Activated T-cell treated with anti-CD3 and anti-CD28 coated beads for 1 hour (primary cell): ENCODE measurements at places on chromosomes 2 and 18.

DNA sequence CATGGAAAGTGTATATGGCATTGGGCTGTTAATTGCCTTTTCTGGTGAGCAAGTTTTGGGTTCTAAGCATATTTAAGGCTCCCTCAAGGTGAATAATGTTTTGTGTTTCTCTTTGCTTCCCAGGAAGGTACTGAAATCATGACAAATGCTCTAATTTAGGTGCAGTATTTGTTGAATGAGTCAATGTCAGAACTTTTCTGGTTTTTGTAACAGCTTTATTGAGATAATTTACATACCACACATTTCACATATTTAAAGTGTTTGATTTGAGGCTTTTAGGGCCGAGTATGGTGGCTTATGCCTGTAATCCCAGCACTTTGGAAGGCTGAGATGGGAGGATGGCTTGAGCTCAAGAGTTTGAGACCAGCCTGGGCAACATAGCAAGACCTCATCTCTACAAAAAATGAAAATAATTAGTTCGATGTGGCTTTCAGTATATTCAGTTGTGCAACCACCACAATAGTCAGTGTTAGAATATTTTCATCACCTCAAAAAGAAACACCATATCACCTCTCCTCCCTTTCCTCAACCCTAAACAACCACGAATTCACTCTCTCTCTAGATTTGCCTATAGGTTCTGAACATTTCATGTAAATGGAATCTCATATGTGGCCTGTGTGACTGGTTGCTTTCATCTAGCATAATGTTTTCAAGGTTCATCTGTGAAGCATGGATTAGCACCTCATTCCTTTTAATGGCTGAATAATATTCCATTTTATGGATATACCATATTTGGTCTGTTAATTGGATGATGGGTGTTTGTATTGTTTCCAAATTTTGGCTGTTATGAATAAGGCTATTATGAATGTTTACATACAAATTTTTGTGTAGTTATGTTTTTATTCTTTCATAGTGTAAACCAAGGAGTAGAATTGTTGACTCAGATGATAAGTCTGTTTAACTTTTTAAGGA is 54.9 kb downstream of the MGAT5 start:
- DNase-seq = no peak

- DNase-seq = no peak
Measured at GRCh38 chr2:179443180-179443579, 178.5 kb upstream of the SESTD1 start.

DNA sequence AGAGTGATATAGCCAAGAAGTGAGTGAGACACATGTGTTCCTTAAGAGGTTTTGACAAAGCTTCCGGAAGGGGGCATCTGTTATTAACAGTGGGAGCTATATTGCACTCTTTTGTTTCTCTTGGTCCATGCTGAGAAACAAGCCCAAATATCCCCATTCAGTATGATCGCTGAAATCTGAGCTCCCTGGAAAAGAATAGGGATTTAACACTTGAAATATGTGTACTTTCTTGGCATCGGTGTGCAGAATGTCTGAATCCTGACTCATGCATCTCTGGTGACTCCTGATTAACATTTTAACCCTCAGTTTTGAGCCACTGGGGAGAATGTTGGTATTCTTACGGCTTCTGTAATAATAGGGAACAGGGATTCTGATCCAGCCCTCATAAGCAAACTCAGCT is 448.1 kb downstream of the TSN start:
- no peak for DNase-seq

DNA sequence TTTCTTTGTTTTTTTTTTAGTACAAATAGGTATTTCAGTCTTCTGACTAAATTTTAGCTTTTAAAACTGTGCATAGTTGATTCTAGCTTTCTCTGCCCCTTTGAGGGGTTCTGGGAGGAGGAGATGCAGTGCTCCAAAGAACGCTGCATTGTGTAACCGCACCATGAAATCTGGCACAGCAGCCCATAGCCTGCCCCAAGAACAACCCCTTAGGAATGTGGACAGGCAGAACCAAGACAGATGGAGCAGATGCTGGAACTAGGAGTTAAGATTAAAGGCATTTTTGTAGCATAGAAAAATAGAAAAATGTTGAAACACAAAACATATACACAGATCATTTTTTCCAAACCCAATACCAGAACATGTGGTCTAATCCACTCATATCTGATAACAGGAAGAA is 187.5 kb downstream of the SCG2 start:
- DNase-seq = no peak

DNA sequence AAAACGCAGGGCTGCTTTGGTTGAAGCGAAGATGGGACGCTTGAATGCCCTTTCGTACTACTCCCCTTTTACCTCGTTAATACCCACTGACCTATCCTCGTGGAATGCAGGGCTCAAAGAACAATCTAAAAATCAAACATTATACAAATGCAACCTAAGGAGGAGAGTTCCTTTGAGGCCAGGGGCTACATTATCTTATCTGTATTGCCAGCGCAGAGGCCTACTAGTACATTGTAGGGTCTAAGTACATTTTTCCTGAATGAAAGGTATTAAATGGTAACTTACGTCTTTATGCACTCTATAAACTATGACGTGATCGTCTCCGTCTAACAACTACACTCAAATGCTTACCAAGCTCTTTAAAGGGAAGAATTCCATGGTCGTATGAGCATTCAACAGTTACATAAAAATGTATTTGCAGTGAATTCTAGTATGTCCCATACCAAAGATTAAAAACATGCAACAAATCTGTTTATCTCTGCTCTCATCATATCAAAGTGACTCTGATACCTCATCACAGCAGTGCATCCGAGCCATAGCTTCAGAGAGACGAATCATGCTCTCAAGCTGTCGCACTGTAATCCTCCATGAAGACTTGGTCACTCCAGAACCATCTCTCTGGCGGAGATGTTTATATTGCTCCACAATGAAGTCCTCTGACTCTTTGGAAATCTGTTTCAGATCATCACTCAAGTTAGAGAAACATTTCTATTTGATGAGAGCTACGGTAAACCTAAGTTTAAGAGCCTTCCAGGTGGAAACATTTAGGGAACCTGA is 14.1 kb upstream of the LCT start:
- DNase-seq = no peak
